Myocyte (in vitro differentiated cells): ENCODE measurements at places on chromosomes 16 and 17. TPM values are rescaled to one million over a fixed set of nuclear protein-coding genes. Genes with fewer than 3 reads are reported as not detected.

DNA sequence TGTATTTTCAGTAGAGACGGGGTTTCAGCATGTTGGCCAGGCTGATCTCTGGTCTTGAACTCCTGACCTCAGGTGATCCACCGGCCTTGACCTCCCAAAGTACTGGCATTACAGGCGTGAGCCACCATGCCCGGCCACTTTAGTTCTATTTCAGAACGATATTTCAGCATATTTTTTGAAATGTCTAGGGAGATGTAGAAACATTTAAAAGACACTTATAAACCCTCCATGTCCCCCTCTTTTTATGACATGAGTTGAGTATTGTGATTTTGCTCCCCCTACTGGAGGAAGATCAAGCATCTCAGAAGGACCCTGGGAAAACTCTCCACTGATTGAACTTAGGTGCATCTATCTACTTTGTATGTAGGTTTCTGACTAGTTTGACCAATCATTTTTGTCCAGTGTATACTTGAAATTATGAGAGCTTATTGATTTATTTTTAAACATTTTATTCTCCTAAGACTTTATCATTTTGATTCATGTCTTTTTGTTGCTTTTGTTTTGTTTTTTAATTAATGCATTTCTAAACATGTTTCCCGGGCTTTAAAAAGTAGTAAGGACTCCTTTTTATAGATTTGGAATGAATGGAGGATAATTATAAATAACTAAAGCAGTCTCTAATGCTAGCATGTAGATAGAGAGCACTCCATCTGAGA lies 105.1 kb downstream of the CHD9 start:
- DNase-seq = peak; percentile 67

DNA sequence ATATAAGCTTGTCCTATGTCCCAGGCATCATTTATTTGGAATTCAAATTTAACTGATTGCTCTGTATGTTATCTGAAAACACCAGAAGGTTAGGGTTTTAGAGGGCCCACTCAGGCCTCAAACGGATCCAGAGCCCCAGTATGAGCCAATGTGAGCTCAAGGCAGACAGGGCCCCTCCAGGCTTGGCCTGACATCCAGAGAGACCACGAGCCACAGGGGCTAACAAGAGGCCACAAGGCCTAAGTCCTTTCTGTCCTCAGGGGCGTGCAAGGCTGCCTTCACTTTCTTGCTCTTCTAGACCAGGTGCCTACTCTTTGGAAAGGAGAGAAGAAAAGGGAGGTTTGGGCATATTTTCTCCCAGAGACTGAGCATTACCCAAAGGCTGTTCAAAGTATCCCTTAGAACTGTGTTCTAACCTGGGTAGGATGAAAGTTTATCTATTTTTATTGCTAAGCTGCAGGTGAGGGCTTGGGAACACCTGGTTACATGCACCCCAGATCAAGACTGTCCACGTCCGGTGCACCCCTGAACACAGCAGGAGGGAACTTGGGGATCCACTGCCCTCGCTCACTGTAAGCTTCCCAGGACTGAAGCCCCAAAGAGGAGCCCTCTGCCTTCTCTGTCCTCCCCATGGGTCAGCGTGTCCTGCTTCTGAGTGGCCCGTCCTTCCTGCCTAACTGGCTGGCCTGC lies 1.5 kb upstream of the ENGASE start:
- no peak for DNase-seq

DNA sequence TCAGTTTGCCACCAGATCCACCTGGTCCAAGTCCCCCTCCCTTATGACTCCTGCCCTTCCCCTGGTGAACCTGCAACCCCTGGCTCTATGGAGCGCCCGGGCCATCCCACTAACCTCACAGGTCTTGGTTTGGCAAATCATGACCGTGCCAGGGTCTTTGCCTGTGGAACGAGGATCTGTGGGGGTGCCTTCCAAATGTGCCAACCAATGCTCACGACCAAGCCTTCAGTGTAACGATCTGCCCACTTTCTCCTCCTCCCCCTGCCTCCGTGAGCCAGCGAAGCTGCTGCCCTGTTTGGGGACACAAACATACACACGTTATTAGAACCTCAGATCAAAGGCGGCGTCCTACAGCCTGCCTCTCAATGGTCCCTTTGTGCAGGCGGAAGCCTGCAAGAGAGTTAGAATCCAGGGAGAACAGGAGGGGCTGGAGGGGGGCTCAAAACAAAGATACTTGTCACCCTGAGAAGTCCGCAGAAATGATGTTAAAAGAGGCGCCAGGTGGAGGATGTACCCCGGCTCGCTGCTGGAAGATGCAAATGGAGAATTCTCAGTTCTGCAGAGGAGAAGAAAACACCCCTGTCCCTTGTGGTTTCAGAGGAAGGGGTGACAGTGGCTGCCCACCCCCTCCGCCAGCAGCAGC lies 9.0 kb upstream of the NKD1 start:
- no peak for DNase-seq

DNA sequence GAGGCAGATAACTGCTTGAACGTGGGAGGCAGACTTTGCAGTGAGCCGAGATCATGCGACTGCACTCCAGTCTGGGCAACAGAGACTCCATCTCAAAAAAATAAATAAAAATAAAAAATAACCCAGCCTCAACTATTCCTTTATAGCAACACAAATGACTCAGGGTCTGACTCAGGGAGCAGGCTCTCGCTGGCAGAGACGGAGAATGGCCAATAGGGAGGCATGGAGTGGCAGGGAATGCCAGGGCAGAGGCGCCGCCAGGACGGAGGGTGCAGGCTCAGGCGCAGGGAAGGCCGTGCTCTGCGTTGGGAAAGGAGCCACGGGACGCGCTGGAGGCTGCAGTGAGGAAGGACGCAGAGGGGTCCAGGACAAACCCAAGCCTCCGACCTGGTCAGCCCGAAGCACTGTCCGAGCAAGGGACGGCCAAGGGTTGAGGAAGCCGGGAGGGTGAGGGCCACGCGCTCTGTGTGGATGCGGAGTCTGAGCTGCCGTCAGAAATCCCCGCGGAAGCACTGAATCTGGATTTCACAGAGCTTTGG lies 40.3 kb downstream of the PKD1 start:
- DNase-seq = peak; percentile 36

Gene KREMEN2
- 10.4 and 17.8 TPM in 2 replicates for total RNA-seq

- no peak for DNase-seq
Observed at GRCh38 chr17:63039342-63039741, 73.3 kb downstream of the TANC2 start.

Gene SYNGR3
- total RNA-seq = 0.51 and 2.7 TPM in 2 replicates

Gene HSD11B2
- 6.1 and 31.3 TPM in 2 replicates for total RNA-seq

GRCh38 chr17:28193241-28193640 lies 125.8 kb upstream of the TMEM97 start:
- no peak for DNase-seq

Gene RAB34
- total RNA-seq = 162 and 198 TPM in 2 replicates

- no peak for DNase-seq
Observed at GRCh38 chr17:192666-193425, 11.4 kb upstream of the DOC2B start.

DNA sequence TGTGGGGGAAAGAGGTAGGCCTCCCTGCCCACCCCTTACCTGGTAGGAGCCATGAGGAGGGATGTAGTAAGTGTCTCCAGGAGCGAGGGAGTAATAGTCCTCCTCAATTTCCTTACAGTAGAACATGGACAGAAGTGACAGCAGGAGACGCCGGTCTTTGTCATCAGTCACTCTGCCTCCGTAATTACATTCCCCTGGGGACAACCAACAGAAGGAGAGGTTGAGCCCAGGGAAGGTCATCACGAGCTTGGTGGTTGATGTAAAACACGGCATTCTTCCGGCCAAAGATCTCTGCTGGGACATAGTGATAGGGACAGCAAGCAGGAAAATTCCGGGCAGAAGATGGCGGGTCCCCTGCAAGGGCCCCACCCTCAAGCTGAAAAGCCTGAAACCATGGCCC lies 47.9 kb downstream of the LYRM1 start:
- DNase-seq = no peak

- DNase-seq = no peak
Observed at GRCh38 chr17:63382826-63383225, 63.3 kb downstream of the CYB561 start.
